ENCODE measurements at places on chromosomes 3 and 15.

- DNase-seq: no peak
Observed at GRCh38 chr15:57216288-57216687, 160.0 kb upstream of the CGNL1 start.

DNA sequence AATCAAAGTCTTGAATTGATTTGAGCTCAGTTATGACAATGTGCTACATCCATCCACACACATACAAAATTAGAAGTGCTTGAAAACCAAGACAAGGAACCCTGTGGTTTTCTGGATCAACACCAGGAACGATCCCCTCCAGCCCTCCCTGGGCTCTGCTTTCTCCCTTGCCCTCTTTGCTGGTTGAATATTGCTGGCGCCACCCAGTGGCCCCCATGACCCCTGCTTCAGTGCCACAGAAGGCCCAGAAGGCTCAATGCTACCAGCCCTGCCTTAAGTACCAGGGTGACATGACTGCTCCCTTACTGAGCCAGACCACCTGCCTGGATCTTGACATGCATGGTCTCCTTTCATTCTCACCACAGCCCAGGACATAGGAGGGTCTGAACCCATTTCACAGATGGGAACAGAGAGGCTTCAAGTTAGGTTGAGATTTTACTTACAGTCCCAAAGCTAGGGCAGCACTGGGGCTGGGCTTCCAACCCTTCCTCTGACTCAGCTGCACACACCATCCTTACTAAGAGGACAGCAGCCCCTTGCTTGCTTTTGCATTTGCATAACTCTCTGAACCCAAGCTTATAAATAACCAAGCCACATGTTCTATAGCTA is 15.0 kb downstream of the IL12A start:
- DNase-seq: no peak

GRCh38 chr3:2656806-2657777 is 453.1 kb downstream of the IL5RA start:
- DNase-seq: no peak

GRCh38 chr3:75262661-75263060 is 401.5 kb upstream of the FRG2C start:
- DNase-seq: no peak

DNA sequence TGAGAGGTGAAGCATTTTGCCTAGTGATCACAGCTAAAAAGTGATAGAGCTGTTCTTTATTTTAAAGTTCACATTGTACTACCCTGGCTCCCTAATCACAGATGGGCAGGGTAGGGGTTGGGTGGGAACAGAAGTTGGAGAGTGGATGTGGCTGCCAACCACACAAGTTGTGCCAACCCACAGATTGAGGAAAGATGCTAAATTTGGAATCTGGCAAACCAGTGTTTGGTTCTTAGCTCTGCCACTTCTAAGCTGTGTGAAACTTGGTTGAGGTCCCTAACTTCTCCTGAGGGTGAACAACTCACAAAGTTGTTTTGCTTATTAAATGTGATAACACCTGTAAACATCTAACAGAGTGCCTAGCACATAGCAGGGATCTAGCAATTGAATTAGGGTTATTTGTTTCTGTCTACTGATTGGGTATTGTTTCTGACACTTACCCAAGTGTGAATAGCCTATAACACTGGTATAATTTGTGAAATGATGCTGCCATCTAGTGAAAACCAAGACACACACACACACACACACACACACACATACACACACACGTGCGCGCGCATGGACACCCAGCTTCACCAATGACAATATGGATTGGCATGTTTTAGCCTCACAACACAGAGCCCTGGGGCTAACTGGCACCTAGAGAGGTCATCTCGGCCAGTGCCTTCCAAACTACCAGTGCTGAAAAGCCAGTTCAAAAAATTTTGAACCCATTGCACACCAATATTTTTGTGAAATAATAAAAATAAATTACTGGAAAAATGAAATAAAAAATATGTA is 25.3 kb downstream of the ADGRG7 start:
- DNase-seq: no peak

DNA sequence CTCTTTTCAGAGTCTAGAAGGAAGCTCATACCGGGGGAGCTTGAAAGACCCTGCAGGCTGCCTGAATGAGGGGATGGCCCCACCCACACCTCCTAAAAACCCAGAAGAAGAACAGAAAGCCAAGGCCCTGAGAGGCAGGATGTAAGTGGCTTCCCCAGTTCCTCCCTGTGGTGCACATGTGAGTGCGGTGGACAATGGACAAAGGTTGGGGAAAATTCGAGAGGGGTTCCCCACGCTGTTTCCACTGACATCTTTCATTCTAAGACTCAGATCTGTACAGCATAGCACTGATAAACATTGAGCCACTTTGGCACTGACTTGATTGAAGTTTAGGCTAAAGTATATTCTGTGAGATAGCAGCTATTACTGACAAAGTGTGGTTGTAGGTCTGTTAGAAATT is 79.5 kb upstream of the UMPS start:
- no peak for DNase-seq

GRCh38 chr15:74185710-74186348 is 12.3 kb downstream of the ISLR start:
- no peak for DNase-seq

DNA sequence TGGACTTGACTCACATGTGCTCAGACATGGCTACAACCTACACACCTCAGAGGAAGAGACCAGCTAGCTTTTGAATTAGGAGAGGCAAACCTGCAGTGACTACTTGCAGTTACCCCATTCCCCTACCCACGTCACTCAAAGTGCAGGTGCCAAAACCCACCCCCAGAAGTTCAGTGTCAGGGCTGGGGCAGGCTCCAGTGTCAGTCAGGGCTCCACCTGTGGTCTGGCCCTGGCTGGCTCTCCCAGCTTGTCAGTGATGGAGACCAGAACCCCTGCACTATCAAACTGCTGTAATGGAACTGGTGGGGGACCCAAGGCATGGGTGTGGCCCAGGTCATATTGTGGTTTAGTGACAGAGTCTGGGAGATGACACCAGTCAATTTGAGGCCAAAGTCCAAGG is 32.6 kb upstream of the SLC41A3 start:
- DNase-seq: no peak

- DNase-seq: no peak
Observed at GRCh38 chr3:170905862-170906261, 2.6 kb downstream of the EIF5A2 start.

DNA sequence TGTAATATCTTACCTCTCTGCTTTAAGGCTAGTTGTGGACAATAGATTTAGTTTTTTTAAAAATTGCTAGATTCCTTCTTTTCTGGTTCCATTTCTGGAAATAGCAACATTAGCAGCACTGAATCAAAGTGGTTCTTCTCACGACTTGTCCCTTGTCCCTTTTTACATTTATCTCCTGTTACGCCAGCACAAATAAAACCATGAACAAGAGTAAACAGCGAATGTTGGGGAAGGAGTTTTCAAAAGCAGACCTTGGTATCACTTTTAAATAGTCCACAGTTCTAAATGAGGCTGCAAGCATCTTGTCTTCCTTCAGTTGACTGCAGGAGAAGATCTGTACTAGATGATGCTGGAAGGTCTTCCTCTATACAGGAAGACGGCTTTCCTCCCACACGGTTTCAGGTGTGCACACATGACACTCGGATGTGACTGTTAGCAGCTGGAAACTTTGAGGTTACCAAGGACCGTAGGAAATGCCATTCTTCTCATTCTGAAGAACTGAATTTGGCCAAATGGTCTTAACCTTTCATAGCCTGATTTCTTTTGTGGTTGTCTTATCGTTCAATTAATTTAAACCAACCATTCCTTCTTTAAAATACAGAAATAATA is 251.0 kb upstream of the ICE2 start:
- DNase-seq: no peak

DNA sequence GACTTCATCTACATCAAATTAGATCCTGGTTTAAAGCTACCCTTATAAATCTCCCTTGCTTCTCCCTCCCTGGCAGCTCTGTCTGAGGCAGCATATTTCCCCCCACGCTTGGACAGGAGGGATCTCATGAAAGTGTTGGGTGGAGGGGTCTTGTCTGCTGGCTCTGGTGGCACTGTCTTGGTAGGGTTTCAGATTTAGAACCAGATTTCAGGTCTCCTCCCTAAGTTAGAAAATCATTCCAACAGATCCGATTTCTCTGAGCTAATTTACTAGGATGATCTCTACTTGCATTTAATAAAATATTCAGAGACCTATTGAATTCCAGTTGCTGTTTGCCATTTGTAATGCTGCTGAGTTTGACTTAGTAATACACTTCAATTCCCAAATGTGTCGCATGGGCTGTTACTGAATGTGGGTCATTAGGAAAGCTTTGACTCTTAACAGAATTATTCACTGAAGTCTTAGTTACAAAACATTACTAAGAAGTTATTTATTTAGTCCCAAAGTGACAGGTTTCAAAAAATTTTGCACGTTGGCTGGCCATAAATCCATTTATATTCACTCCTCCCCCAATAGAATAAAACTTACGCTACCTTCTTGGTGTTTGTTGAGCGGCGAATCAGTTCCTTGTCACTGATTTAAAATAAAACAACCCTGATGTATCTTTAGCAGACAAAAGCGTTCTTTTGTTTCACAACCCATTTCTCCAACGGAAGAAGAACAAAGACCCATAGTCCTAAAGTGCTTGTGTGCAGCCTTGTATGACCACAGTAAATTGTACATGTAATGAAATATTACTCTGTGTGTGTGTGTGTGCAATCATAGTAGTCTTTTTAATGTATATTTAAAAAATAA is 84.5 kb downstream of the TRAK1 start:
- DNase-seq: no peak

GRCh38 chr15:67082007-67082536 is 16.7 kb downstream of the SMAD3 start:
- DNase-seq: no peak

DNA sequence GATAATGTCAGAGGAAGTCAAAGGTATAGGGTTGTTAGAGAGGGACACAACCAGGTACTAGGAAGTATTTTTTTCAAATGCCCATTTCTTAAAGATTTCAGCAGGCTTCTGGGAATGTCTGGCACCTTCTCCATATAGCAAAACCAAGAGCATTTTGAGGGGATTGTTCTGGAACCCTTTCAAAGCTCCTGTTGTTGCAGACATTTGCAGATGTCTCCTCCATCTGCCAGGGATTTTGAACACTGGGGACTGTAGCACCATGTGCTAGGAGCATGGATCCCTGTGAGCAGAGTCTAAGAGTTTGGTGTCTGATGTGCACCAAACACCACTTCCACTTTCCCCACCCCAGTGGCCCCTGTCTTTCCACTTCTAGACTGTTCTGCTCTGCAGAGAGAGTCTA is 206.0 kb upstream of the KBTBD8 start:
- DNase-seq: no peak

- no peak for DNase-seq
Observed at GRCh38 chr15:50124631-50125030, 5.6 kb upstream of the ATP8B4 start.

DNA sequence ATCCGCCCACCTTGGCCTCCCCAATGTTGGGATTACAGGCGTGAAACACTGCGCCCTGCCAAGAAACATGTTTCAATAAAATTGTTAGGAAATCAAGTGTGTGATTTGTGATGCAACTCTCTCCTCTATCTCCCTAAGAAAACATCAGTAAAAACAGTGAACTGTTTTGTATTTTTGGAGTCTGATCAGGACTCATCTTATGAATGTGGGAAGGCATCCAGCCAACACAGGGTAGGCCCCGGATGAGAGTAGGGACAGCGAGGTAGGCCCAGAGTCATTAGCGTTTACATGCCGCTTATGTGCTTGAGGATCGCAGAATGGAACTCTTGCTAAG is 884 bp upstream of the GLYCTK start:
- DNase-seq: no peak

- no peak for DNase-seq
Observed at GRCh38 chr3:134352031-134352671, 22.1 kb downstream of the AMOTL2 start.

DNA sequence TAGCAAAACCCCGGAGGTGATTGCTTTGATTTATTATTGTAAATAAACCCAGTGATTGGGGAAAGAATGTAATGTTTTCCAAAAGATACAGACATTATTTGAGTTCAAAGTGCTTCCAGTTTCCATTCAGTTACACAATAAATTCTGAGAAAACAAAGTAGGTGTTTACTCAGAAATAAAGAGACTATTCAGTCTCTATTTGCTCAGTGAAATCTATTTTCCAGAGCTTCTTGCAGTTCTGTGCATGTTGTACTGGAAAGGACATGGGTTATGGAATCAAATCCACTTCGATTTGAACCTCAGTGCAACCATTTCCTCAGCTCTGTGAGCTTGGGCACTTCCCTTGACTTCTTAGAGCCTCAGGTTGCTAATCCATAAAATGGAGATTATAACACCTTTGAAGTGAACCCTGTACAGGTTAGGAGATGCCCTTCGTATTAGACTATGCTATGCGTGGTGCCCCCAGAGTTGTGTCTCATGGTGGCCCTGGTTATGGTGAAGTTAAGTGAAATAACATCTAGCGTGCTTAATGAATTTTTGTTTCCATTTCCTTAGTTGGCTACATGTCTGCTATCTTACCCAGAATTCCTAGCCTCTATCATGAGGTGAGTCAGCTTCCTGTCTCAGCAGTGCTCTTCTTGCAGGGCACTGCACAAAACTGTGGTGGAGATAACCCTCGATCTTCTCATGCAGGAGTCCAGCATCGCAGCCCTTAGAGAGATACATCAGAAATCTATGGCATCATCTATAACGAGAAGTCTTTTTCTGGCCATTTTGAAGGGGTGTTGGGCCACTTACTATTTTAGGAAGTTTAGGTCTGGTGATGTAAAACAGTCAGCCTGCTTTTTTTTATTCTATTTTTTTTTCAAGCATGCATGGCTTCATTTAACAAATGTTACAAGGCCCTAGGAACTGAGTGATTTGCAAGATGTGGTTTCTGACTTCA is 97.7 kb downstream of the RPL39L start:
- no peak for DNase-seq
